ENCODE measurements at places on chromosomes 2 and 18. TPM values are rescaled to one million over a fixed set of nuclear protein-coding genes. Genes with fewer than 3 reads are reported as not detected.
A peak's percentile ranks its signal among the peaks of the same experiment; 100 is the strongest.

- peak; percentile 91 for DNase-seq
These were observed 86.4 kb downstream of the XRCC5 start for GRCh38 chr2:216195565-216196029.

GRCh38 chr2:149921911-149922616, 334.5 kb upstream of the MMADHC start:
- no peak for DNase-seq

DNA sequence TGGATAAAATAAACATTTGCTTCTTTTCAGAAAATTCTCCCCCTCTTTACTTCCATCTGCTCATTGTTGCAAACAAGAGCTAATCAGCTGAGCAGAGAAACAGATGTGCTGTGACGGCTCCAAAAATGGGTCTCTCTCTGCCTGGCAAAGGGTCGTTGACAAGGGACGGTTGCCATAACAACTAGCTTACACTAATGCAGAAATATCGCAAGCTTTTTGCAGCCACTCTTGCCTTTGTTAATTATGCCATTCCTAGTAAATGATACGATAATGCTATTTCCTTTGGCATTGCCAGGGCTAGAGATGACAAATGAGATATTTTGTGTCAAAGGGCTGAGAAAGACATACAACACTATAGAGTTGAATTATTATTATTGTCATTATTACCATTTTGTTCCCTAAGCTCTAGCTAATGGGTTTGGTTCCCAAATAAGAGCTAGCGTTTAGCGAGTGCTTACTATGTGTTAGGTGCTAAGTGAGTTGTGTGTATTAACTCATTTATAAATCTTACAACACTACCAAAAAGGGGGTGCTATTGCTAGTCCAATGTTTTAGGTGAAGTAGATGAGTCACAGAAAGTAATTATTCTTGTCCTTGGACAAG, 46.8 kb downstream of the MYO3B start:
- no peak for DNase-seq

DNA sequence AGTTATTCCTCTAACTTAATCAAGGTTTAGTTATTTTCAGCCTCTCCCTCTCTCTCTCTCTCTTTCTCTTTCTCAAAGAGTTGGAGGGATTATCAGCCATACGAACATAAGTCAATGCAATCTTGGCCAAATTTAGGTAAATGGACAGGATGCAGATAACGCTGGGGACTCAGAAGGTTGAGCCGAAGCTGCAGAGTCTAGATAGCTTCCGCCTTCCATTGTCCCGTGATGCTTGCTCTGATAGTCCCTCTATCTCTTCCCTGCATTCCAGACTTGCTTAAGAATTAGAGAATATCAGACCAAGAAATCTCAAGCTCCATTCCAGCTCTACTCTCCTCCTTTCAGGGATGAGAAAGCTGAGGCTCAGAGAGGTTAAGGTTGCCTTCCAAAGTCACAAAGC, 502.8 kb upstream of the TNP1 start:
- no peak for DNase-seq

GRCh38 chr2:53432936-53433335, 334.7 kb upstream of the CHAC2 start:
- no peak for DNase-seq

DNA sequence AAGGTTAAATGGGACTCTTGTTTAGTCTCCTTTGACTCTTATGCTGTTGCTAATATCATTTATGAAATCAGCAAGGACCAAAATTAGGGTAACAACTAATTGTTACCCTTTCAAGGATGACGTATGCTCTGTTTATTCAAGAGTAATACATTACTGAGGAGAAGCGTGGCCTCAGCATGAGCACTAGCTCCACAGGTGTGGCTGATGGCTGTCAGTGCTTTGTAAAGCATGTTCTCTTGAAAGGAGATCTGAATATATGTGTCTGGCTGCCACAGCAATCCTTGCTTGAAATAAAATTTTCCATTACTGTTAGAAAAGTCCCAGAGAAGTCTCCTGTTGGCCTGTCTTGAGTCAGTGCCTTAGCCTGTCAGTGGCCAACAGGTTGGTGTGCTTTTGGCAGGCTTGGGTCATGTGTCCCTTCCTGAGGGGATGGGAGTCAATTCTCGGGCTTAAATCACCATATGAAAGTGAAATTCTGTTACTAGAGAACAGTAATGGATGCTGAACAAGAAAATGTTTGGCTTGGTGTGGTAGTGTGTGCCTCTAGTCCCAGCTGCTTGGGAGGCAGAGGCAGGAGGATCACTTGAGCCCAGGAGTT, 32.7 kb downstream of the ABI2 start:
- no peak for DNase-seq

DNA sequence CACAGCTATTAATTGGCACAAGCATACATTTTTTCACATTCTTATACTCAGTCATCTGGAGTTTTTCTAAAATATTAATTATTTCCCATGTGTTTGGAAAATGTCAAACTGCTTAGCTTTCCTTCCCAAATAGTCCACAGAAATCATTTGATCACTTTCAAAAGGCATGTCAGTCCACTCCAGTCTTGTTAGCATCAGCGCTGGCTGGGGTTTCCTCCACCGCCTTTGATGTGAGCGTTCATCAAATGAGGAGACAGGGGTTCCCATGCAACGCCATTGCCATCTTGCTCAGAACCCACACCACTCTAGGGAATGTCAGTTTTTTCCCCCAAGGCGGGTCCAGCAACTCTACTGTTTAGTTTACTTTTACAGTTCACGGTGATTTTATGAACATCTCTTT, 13.1 kb upstream of the RAX start:
- peak; percentile 63 for DNase-seq

GRCh38 chr2:48915227-48915626, 159.7 kb upstream of the LHCGR start:
- no peak for DNase-seq

Gene ANKRD30BL
- 0.29 TPM for total RNA-seq

Gene RNF152
- 3.3 TPM for total RNA-seq

Gene PLCD4
- total RNA-seq = 2.5 TPM

Gene PID1
- 11.8 TPM for total RNA-seq

Gene MAL
- not detected for total RNA-seq

Measured in osteoblast (primary cell).